Caudate nucleus (tissue), 63 donors: ENCODE measurements at places on chromosomes 6 and 20.

DNA sequence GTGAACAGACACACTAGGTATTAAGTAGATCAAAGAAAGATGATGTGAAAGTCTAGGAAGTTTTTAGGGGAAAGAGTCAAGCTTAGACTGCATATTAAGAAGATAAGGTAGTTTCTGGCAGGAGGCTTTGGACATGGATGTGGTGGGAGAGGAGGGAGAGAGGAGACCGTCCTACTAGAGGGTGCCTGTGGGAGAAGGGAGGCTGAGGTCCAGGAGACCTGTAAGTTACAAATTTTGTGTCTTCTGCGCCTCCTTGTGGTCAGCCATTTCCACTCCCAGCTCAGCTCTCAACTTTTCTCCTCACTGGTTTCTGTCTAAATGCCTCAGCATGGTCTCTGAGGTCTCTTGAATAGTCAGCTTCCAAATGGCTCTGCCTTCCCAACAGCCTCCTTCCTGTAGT is 193.5 kb downstream of the UNC5CL start:
- no peak for DNase-seq

DNA sequence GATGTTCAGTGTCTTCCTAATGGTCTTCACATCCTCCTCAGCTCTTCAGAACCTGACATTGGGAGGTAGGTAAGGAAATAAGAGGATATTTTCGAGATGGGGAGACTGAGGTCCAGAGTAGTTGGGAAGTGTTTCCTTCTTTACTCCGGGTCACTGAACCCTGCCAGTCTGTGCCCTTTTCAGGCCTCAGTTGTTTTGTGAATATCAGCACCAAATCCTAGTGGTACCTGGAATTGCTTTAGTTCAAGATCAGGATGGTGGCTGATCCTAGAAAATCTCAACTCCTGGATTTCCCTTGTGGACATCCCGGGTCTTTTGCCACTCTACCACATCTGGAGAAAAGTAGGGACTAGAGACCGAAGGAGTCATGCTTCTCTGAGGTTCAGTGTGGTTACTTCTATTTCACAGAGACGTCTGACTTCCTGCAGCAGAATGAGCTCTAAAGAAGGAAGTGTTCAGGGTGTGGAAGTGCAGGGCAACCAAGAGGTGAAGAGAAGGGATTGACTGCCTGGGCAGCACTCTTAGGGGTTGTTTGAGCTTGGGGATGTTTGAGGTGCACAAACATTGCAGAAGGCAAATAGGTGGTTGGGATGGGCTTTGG is 995 bp downstream of the STK4 start:
- DNase-seq = no peak

- no peak for DNase-seq
Observed at GRCh38 chr6:48628316-48628715, 517.3 kb upstream of the PTCHD4 start.

DNA sequence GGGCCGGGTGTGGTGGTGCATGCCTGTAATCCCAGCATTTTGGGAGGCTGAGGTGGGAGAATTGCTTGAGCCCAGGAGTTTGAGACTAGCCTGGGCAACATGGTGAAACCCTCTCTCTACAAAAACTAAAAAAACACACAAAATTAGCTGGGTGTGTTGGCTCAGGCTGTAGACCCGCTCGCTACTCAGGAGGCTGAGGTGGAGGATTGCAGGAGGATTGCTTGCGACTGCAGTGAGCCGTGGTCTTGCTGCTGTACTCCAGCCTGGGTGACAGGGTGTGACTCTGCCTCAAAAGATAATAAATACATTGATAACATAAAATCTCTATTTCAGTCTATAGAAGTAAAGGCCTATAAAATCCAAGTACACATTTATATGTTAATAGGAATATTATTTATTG is 49.3 kb downstream of the SLC17A5 start:
- no peak for DNase-seq

DNA sequence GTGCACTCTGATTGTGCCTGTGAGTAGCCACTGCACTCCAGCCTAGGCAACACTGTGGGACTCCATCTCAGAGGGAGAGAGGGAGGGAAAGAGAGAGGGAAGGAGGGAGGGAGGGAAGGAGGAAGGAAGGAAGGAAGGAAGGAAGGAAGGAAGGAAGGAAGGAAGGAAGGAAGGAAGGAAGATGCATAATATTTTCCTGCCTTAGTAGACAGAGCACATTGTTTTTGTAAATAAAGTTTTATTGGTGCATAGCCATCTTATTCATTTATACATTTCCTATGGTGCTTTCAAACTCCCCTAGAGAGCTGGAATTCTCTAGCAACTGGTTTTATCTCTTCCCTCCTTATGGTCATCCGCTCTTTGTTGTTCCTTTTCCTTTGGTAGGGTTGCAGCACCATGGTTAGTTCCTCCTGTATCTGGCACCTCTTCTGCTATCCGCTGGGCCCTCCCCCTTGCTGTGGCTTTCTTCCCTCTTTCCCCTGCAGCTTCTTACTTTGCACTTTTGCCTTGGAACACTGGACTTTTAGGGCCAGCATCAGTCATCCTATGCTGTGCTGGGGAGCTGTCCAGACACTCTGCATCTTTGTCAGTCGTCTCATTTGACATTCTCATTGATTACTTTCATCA is 20.2 kb downstream of the GPR6 start:
- no peak for DNase-seq

GRCh38 chr6:6629402-6629801 is 40.9 kb downstream of the LY86 start:
- no peak for DNase-seq

GRCh38 chr6:2950713-2951112 is 20.7 kb downstream of the SERPINB6 start:
- DNase-seq = no peak

GRCh38 chr20:49825521-49826033 is 12.9 kb downstream of the SLC9A8 start:
- no peak for DNase-seq

GRCh38 chr20:5977223-5977622 is 26.8 kb downstream of the MCM8 start:
- DNase-seq = no peak

DNA sequence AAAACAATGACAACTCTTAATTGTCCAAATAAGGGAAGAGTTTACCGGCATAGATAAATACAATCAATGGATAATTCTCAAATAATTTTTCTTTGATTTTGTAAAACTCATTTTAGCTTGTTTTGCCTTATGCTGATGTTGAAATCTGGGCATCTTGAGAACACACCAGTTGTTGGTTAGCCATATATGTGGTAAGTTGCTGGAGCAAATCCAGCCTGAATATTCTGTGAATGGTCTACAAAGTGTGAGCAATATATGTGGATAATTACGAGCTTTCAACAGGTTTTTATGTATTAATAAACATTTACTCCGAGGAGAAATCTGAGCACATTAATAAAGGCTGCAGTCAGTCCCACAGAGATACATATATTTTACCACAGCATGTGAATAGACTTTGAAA is 423.6 kb downstream of the BCKDHB start:
- DNase-seq = no peak

- DNase-seq = no peak
Observed at GRCh38 chr6:151585741-151586140, 91.9 kb downstream of the CCDC170 start.

- no peak for DNase-seq
Observed at GRCh38 chr6:31922942-31923341, 4.6 kb upstream of the C2 start.

GRCh38 chr20:57003012-57003411 is 263.4 kb downstream of the BMP7 start:
- no peak for DNase-seq

DNA sequence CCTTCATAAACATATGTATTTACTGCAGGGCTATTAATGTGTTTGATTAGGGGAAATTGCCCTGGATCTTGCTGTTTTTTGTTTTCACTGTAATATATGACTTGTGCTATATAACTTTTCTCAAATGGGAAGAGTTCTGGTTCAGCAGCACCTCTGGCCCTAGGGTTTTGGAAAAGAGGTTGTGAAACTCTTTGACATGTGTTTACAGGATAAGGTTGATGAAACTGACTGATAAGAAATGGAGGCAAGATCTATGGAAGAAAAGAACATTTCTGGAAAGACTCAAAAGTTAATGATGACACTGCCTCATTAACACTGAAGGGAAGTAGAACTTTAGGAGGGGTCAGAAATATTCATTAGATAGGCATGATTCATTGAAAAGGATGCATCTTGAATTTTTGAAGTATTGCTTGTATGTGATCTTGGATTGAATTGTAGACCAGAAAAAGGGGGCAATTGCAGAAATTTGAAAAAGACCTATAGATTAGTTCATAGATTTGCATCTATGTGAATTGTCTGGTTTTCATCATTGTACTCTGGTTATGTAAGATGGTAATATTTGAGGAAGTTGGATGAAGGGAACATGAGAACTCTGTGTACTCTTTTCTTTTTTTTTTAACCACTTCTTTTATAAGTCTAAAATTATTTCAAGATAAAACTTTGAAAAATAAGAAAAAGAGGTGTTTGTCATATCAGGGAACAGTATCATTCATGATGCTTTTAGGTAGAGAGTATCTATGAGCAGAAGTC is 54.0 kb downstream of the UTRN start:
- no peak for DNase-seq

DNA sequence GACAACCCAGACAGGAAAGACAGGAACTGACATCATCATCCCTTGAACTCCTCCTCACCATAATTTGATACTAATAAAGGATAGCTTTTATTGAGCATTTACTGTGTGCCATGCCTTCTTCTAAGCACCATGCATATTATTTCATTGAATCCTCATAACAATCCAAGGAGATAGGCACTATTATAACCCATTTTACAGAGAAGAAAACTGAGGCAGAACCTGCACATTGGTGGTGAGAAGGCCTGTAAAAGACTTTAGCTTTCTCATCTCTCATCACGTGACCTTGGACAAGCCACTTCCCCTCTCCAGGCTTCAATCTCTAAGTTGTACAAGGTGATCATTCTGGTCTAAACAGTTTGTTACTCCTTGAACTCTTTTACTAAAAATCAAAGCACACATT is 34.5 kb upstream of the PREX1 start:
- no peak for DNase-seq

DNA sequence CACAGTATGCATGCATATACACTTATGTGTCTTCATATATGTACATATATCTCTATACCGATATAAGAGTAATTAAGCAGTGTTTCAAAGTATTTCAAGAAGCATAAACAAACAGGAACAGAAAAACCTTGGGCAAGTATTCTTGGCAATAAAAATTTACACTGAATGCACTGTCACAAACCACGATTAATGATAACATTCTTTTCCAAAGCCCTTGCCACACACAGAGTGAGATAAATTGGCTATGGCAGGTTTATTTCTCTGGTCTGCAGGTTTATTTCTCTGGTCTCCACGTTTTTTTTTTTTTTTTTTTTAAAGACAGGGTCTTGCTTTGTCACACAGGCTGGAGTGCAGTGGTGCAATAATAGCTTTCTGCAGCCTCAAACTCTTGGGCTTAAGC is 73.0 kb downstream of the PPP1R3G start:
- no peak for DNase-seq

GRCh38 chr6:125300992-125301434 is 754 bp downstream of the HDDC2 start:
- no peak for DNase-seq

DNA sequence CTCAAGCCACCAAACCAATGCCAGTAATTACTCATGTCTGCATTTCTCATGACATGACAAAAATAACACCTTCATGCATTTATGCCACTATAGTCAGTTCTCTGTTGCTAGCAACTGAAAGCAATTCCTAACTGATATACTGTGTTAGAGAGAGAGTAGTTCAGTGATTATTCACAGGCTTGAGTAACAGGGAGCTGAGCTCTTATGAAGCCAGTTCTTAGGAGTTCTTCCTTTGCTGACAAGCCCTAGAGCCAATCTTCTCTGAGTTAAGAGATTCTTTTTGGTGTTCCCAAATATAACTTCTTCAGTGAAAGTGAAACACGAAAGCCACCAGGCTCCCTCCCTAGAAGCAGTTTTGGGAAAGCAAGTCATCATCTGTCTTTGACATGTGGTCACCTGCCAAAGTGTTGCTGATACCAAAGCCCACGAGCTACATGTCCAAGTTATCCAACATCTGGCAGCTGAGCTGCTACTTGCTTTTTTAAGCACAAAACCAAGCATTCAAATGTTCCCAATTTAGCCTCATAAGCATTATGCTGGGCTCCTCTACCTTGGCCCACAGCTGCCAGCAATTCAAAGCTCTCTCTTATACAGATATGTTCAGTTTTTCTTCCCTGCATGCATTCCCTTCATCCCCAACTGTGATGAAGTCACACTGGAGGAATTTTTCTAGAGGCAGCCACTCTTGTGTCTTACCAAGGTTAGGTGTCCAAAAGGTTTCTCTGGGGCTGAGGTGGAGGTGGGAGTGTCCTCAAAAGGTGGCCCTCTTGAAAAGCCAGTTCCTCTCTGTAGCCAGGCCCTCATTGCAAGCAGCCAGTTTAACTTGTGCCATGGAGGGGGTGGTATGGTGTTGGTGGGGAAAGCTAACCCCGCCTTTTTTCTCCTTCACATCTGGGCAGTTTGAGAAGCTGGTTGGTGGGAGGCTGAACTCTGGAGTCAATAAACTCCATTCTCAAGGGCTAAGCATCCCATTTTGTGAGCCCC is 92.7 kb upstream of the ARMC2 start:
- no peak for DNase-seq

GRCh38 chr6:20706939-20707485 is 172.8 kb downstream of the CDKAL1 start:
- DNase-seq = no peak

GRCh38 chr6:11875325-11876109 is 96.9 kb upstream of the ADTRP start:
- DNase-seq = no peak

DNA sequence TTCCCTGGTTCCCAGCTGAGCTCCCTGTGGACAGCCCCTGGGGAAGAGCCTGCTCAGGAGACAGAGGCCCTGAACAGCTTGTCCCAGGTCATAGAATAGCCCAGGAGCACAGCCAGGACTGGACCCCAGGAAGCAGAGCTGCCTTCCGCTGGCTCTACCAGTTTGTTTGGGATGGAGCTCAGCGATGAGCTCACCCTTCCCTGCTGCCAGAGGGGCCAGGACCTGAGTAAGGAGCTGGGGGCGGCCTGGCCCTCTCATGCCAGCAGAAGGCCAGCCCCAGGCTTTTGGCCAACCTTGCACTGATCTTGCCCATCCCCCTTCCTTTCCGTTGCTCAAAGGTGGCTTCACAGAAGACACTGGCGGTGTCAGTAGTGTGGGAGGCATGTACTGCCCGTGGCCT is 17.5 kb downstream of the MMP24OS start:
- DNase-seq = no peak

GRCh38 chr6:89133981-89134380 is 11.9 kb upstream of the PM20D2 start:
- DNase-seq = no peak

DNA sequence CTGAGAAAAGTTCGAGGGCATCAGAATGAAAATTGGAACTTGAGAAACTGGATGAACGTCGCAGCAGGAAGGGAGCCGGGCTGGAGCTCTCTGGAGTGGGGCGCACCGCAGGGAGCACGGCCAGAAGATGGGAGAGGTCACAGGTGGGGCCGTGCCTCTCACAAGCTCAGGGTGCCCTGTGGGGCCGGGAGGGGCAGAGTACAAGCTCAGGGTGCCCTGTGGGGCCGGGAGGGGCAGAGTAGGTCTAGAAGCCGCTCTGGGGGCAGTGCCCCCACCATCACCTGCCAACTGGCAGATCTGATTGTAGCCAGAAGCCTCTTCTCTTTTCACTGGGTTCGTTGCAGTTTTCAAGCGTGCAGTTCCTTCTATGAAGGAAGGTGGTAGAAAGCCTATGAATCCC is 61.1 kb upstream of the SNX9 start:
- DNase-seq = no peak
